Activated CD8-positive, alpha-beta memory T cell treated with anti-CD3 and anti-CD28 coated beads for 1 hour (primary cell): ENCODE measurements at places on chromosomes 3 and 15.

DNA sequence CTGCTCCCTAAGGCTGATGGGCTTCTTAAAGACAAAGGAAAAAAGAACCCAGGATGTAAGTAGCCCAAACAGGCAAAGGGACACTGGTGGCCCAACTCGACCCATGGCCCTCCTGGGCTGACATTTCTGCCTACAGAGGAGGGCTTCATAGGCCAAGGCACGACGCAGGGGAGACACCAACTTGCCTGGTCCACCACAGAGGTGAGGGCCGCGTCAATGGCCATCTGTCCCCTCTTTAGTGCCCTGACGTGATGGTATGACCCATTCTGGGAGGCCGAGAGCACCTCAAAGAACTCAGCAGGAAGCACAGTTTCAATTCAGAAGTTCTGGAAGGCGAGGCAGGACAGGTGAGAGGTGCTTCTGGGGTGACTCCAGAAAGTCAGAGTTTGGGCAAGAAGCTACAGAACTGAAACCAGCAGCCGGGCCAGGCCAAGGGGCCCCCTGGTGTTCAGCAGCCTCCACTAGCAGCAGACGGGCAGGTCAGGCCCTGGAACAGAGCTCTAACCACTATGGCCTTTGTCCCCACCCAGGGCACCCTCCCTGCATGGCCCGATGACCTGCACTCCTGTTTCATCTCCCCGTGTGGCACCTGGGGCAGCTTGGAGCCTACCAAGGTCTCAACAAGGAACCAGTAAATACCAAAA lies 45.1 kb downstream of the HMCES start:
- no peak for DNase-seq

GRCh38 chr15:91844341-91844740 lies 9.2 kb upstream of the SLCO3A1 start:
- DNase-seq = no peak

DNA sequence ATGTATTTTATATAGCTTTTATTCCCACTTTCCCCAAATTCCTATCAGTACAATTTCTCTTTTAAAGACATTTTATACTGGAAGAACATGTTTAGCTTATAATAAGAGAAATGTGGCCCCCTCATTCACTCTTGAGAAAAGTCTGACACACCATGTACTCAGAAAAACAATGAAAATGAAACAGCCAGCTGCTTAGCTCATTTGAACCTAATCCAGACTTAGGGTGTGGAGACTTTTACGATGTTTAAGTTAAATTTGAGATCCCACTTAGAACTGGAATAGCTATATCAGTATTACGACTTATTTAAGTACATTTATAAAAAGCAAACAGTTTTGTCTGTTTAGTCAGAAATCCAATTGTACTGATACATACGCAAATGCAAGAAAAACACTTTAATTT lies 252.3 kb upstream of the ARRDC4 start:
- no peak for DNase-seq

DNA sequence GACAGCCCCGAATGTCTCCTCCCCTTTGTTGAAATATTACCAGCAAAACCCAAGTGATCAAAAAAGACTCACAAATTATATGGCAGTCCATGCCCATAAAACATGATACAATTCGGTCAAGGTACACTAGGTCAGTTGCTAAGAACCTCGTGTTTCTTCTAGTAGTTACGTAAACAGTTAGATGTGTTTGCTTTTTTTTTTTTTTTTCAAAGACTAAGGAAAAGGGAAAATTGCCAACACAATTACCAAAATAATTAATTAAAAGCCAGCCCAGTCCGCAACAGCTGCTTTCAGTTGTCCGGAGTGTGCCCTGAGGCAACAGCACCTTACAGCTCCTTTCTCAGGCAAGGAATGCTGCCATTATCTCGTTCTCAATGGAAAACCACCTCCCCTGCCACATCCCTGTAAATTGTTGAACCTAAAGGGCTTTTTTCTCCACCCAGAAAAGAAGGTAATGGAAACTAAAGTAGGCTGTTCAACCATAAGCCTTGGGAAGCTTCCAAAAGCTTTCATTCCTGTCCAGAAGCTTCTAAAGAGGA lies 129.2 kb upstream of the TSC22D2 start:
- no peak for DNase-seq

DNA sequence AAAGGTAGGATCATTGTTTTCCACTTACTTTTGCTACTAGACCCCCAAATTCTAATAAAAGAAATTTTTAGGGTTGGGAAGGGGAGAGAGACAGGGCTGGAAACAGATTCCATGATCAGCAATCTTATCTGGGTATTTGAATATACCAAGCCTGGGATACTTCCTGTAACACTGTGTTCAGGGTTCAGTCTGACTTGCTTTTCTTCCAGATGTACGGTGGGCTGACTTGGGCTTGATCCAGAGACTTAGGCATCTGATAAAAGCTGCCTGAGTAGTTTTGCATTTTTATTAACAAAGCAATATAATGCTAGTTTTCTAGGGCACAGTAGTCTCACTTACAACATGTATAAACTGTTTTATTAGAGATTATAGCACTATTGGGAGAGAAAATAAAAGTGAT lies 49.2 kb downstream of the KCNMB2 start:
- DNase-seq = no peak

DNA sequence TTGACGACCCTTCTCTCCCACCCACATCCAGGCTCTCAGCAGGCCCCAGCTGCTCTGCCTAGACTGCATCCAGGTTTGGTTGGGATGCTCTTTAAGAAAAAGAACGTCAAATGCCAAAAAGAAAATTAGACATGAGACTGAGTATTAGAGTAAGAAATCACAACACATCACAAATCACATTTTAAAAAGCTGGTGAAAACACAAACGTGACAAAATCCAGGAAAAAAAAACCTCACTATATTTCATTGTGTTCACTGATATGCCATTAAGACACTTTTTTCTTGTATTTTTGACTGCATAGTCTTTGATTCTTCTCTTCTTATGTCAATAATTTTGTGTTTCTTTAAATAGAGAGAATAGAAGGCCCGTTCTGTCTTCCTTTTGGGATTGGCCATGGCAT lies 243.7 kb downstream of the TLE3 start:
- no peak for DNase-seq

GRCh38 chr15:92306663-92307062 lies 87.0 kb upstream of the ST8SIA2 start:
- no peak for DNase-seq

- peak; percentile 5 for DNase-seq
These were observed 53.7 kb downstream of the NMD3 start for GRCh38 chr3:161274691-161275298.

DNA sequence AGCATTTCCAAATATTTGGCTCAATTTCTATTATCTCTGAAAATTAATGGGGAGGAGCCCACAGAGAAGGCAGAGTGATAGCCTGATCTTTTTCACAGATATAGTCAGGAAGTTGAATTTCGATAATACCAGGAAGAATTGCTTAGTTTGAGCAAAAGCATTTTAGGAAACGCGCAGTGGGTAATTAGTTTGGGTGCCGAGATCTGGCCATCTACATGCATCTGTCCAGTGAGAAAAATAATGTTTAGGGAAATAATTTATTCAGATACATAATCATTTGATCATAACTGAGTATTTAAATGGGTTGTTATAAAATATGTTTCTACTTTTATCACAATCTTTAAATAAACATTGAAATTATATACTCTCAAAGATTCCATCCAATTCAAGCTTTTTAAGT lies 653.9 kb downstream of the RBMS3 start:
- no peak for DNase-seq

DNA sequence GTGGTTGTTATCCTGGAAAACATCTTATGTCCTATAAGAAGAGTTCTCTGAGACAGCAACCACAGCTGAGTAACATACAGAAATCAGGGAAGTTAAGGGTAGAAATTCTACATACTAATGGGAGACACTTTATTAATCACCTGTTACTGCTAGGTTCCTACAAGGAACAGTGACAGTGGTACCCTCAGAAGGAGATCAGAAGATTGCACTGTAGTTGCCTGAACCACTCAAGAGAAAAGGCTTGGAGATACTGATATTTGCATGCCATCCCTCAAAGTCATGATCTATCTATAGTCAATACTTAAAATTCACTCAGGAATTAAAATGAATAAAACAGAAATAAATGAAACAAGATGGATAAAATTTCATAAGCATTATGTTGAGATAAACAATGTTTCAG lies 136.0 kb downstream of the LMLN start:
- DNase-seq = no peak

DNA sequence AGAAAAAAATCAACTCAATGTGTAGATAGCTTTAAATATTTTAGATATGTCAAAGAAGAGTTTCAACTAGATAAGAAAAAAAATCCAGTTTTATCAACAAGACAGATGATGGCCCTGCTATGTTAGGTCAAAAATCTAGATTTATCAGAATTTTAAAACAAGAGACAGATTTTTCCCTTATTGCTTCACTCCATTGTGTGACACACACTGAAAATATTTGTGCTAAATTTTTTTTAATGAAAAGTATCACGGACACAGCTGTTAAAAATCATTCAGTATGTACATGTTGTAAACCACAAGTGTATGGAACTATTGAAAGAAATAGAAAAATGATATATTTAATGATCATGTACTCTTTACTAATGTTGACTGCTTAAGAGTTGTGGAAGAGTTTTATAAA lies 43.6 kb downstream of the FOXB1 start:
- no peak for DNase-seq

DNA sequence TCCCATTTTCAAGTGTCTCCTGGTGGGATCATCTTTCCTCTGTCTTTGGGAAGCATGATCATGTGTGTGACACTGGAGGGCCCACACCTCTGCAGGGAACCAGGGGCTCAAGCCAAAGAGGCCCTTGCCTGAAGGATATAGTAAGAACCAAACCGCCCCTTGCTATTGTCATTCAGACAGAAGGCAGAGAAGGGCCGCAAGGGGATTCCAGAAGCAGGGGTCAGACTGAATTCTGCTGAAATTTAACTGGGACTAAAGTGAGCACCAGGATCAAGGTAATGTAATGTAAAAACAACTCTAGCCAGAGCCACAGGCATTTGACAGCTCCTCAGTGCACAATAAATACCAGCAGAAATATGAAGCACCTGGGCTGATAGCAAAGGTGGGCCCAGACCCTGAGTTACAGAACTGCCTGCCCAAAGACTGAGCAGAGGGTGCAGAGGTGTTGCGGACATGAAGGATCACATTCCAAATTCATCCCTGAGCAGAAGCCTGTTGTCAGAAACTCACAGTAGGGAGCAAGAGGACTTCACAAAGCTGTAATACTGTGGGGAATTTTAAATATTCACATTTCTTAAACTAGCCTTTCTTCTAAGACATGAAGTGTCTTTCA lies 46.0 kb upstream of the RASGRF1 start:
- DNase-seq = no peak

DNA sequence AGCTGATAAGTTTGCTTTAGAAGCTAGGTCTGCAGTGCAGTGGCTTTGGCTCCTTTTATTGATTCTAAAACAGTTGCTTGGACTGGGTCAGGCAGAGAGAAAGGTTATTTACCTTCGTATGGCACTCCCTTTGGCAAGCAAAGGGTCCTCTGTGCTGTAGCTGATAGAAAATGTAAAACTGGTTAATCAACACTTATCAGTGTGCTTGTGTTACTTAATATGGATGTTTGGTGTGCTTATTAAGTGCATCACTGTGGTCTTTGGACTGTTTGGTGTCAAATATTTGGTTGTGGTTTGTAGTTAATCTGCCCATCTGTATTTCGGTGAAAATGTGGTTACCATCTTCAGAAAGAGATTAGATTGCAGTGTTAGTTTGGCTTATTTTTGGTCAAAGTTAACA lies 16.0 kb downstream of the UBE2E2 start:
- DNase-seq = no peak

DNA sequence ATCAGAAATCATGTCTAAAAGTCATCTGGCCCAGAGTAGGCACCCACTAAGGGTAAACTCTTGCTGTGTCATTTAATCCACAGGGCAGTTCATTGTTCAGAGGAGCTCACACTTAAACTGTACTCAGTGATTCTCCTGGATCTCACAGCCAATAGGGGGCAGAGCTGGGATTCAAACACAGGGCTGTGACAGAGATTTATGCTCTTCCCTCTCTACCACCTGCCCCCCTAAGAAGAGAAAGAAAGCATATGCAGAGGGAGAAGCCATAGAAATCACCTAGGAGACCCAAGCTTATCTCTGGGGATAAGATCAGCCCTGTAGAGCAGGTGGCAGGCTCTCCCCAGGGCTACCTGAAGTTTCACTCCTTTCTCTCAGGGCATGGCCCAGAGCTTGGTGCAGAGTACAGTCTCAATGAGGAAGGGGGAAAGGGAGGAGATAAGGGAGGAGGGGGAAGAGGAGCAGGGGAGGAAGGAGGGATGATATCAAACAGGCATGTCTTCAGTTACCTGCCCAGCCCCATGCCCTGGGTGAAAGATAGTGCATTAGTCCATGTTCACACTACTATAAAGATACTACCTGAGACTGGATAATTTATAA lies 51.8 kb upstream of the ADPGK start:
- no peak for DNase-seq

GRCh38 chr15:37933666-37934065 lies 774 bp upstream of the TMCO5A start:
- DNase-seq = no peak

DNA sequence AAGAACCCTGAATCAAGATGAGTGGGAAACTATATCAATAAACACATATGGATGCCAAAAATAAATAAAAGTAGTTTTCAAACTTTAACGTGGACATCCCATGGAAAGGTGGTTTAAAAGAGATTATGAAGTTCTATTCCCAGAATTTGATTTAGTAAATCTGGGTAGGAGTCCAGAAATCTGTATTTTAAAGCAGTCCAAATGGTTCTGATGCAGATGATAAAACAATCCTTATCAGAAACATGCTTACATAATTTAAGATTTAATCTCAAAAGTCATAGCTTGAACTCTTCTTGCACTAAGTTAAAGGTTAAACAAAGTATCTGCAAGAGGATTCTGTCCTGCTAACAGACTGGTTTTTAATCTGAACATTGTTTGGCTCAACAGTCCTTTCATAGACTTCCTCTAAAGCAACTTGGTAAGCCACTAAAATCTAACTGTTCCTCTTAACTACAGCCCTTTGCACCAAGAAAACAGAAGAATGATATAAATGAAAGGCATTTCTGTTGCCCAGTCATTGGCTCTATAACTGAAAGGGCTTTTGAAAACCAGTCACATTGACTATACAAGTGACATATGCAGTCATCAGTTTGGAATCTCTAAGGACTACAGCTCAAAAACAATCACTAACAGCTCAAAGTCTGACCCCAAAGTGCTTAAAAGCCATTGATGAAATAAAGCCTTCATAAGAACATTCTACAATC lies 23.4 kb upstream of the MAP4 start:
- DNase-seq = no peak

- no peak for DNase-seq
These were observed 16.0 kb downstream of the MED12L start for GRCh38 chr3:151101270-151101969.

- no peak for DNase-seq
These were observed 227.4 kb upstream of the AZI2 start for GRCh38 chr3:28575746-28576613.
